A673 (cell line): ENCODE measurements at places on chromosomes 1 and 21.

GRCh38 chr1:41559331-41559730 lies 74.8 kb upstream of the EDN2 start:
- no peak for DNase-seq

- no peak for DNase-seq
These were observed 174.0 kb upstream of the ATP1B1 start for GRCh38 chr1:168932539-168932938.

DNA sequence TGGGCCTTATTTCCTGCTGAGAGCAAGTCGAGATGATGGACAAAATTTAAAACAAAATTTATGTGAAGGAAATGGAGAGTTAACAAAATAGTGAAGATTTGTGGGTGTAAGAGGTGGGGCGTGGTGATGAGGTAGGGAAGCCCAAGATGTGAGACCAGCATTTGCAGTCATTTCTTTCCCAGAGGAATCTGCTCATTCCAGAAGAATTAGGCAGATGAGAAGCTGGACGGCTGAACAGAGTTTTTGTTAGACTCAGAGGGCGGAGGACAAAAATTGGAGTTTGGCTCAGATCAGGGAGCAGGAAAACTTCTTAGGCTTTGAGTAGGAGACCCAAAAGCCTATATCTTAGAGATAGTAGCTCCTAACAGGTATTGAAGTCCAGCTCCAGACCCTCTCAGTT lies 65.3 kb downstream of the CAMTA1 start:
- no peak for DNase-seq

DNA sequence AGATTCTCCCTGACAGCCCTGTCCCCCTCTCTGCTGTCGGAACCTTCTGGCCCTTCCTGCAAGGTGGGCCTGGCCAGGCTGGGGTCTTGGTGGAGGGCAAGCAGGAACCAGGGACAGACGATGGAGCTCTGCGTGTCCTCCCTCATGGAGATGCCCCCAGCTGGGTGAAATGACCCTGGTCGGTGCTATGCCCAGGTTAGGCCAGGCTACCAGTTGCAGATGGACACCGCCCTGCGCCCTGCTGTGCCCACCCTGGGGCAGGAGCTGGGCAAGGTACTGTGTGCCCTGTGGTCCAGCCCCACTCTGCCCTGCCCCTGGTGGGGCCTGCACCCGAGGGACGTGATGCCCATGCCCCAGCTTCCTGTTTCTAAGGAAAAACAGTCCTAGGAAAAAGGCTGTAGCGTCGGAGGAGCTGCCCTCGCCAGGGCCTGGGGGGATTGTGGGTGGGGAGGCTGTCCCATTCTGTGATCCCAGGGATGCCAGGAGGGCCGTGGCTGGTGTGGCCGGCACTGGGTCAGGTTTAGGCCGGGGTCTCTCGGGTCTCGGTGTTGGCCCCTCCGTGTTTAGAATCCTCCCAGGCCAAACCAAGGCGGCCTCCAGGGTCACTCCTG lies 77.6 kb downstream of the MORN1 start:
- DNase-seq, result no peak

- DNase-seq, result peak; percentile 42
These were observed 1.0 kb downstream of the ANGEL2 start for GRCh38 chr1:213014642-213015041.

- no peak for DNase-seq
These were observed 78.7 kb downstream of the PBX1 start for GRCh38 chr1:164637461-164638375.

- no peak for DNase-seq
These were observed 40.1 kb upstream of the GPR52 start for GRCh38 chr1:174407665-174408064.

DNA sequence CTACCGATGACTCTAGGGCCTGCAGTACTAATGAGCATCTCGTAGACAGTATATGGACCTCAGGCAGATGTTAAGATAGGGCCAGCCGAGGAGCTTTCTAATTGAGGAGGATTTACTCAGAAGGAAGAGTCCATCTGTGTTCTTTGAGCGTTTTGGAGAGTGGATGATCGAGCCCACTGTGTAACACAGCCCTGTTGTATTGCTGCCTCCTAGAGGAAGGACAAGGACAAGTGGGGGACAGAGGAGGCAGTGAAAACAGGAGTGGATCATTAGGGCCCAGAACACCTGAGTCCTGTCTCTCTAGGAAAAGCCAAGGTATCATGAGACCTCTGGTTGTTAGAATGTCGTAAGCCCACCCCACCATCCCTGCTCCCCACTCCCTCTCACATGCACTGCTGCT lies 62.9 kb downstream of the TBX19 start:
- DNase-seq, result peak; percentile 30

DNA sequence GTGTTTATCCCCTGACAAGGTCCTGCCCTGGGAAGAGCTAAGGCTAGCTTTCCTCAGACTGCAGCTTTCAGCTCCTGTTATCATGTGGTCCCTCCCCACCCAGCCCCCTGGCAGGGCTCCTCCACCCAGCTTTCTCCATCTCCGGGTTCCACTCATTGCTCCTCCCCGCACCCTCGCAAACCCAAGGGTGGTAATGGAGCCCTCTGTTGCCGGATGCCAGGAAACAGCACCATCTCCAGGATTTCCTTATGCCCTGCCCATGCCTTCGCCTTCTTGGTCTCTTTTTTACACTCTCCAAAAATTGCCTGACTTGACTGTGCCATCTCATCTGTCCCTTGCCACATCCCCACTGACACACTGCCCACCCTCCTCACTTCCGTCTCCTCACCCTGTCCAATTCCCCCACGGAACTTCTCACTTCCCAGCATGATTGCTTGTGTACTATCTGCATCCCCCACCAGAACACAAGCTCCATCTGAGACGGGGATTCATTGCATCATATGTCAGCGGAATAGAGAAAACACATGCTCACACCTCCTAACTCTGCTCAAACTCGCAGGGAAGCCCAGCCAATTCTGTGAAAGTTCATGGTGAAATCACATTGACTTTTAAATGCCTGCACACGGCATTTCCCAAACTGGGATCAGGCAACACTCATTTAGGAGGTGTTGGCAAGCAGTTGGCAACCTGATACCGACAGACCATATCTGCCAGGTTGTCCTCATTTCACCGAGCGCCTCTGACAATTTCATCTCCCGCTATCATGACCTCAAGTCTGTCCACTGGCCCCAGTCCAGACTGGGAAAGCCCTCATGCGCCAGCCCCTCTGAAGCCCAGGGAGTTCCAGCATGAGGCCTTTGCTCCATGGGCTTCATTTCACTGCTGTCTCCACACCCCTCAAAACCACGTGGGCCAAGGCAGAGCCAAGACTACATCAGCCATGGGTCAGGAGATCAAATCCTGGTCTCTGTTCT lies 201.1 kb downstream of the MATN1 start:
- peak; percentile 19 for DNase-seq

DNA sequence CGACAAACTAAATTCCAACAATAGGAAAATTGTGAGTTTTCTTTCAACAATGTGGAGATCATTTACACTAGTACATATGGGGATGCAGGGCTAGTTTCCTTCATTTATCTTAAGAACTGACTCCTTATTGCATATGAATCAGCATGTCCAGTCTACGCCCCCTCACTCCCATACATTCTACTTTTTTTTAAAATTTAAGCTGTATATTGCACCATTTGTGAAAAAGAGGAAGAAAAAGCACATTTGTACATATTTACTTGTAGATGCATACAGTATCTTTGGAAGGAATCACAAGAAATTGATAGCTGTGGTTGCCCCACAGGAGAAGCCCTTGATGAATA lies 15.9 kb downstream of the VPS26C start:
- no peak for DNase-seq

- no peak for DNase-seq
These were observed 51.7 kb downstream of the SH3GLB1 start for GRCh38 chr1:86756062-86756406.

GRCh38 chr21:42465008-42465802 lies 30.8 kb downstream of the RSPH1 start:
- peak; percentile 97 for DNase-seq

DNA sequence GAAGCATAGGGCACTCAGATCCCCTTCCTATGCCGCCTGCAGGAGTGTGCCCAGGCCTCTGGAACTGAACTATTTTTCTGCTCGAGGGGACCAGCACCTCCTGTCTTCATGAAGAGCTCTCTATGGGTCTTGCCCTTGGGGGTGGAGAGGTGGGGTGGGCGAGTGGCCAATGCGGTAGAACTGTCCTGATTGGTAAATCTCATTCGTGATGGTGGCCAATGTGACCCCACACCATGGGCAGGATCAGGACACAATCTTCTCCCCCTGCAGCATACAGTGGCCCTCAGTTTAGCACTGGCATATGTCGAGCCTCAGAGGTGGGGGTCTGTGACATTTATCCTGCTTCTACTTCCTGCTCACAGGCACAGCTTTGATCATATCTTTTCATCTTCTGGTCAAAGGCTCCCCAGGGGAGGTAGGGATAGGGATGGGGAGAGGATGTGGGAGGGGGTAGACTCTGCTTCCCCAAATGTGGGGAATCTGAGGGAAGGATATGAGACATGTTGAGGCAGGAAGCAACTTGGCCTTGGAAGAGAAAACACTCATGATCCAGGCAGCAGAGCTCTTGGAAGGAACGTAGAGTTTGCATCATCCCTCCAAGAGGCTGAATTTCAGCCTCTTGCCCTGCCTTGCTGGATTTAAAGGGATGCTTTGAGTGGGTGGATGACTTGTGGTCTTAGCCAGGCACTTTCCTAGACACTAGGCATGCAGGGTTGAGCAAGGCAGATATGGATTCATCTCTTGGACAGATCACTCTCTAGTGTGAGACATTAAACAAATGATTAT lies 81.8 kb downstream of the LAMC2 start:
- no peak for DNase-seq

GRCh38 chr21:35149698-35150097 lies 100.6 kb upstream of the RUNX1 start:
- DNase-seq, result no peak

DNA sequence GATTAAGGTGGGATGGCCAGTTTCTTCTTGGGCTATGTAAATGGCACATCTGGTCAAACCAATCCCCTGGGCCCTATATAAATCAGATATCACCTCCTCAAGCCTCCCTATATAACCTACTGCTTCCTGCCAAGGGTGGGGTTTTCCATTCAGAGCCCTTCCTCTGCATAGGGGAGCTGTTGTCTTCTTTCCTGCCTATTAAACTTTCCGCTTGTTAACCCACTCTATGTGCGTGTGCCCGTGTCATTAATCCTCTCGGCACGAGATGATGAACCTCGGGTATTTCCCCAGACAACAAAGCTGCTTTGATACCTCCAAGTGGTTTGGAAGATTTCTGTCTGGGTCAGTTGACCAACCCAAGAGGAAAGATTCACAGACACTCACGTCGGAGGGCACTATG lies 19.3 kb upstream of the SERTAD4 start:
- peak; percentile 67 for DNase-seq
